Fibroblast of lung (primary cell): ENCODE measurements at places on chromosomes 16 and 17.

GRCh38 chr17:4186357-4186881 lies 43.4 kb downstream of the CYB5D2 start:
- DNase-seq = no peak

GRCh38 chr16:53068423-53068833 lies 13.6 kb downstream of the CHD9 start:
- no peak for DNase-seq

GRCh38 chr17:66810951-66811682 lies 23.8 kb upstream of the CACNG5 start:
- DNase-seq = no peak

GRCh38 chr16:86175816-86176215 lies 276.9 kb downstream of the IRF8 start:
- no peak for DNase-seq

DNA sequence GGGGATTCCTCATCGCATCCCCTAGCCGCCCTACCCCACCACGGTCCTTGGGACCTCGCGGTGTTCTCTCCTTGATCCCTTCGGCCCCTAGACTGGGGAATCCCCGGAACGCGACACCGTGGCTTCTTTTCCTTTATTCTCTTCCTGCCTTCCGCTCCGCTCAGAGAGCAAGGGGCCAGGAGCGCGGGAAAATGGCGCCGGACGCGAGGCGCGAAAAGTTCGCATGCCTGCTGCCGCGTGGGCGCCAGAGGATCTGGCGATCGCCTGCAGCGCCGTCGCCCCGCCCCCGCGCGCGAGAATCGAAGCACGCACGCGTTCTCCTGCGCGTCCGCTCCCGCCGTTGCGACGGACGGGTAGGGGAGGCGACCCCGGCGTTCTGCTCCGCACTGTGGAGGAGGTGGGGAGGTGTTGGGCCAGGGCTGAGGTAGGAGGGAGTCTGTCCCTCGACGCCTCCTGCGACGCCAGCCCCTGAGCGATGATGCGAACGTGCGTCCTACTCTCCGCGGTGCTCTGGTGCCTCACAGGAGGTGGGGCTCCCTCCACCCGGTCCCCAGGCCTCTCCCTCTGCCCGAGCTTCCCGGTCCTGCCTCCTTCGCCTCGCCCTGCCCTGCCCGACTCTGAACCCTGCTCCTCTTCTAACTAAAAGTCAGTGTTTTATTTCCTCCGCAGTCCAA lies at the start of gene ZPBP2:
TSS of gene ZPBP2 (plus strand) at position 323 of the 674 bp plus-strand sequence. CDS start at position 476, 153 bp downstream.
- DNase-seq = no peak

- no peak for DNase-seq
These were observed 28.9 kb downstream of the TMEM11 start for GRCh38 chr17:21185061-21185460.

GRCh38 chr17:57234739-57235092 lies 21.6 kb upstream of the MSI2 start:
- DNase-seq = no peak

- no peak for DNase-seq
These were observed 22.4 kb downstream of the CMC2 start for GRCh38 chr16:80984124-80984892.

DNA sequence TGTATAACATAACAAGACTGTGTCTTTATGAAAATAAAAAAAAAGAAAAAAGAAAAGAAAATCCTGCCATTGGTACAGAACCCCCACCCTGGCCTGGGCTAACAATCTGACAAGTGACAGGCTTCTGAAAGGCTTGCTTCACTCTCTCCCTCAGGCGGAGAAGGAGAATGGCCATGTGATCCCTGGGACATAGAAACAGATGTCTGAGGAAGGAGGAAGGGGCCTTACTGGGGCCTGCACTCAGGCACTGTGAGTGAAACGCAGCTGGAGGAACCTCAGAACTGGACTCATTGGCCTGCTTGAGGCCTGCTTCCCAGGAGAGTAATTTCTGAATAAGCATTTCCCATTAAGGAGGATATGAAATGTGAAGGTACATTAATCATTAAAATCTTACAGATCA lies 17.5 kb downstream of the MAP3K14 start:
- peak; percentile 52 for DNase-seq

GRCh38 chr17:11742886-11743285 lies 144.6 kb downstream of the DNAH9 start:
- DNase-seq = no peak

DNA sequence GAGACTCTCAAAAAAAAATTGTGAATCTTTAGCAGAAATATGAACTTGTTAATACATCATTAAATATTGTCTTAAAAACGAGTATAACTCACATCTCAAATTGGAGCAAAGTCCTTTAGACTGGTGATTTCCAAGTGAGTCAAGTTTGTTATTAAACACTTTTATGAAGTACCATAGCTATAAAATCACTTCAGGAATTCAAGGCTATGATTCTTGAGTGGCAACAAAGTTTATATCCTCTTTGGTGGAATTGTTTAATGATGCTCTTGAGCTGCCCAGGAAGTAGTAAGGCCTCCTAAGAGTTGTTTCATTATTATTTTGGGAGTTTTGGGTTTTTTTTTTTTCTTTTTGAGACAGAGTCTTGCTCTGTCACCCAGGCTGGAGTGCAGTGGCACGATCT lies 16.7 kb upstream of the BLMH start:
- no peak for DNase-seq

- DNase-seq = peak; percentile 93
These were observed 75.8 kb upstream of the ZNF469 start for GRCh38 chr16:88306860-88307545.

DNA sequence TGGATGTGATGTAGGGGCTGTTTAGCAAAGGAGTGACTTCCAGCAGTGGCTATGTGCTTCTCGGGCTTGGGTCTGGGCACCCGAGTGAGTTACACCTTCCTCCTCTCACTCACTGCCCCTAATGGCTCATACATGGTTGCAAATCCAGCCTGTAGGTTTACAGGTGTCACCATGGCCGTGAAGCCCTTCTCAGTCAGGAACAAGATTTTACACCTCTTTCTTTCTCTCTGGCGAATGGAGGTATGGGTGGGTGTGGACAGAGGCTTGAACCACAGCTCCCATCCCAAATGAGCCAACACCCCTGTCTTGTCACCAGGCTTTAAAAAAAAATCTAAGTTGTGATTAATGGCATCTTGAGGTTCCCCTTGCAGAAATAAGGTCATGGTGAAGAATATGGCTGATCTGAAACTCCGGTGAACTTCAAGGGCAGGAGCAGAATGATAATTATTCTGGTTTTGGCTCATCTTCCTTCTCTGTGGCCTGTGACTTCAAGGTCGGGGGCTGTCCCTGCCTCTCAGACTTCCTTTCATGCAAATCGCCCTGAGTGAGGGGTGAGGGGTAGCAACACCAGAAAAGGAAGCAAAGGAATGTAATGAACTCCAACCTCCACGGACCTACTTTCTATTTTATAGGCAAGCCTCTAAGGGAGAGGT lies 331.2 kb downstream of the MAF start:
- DNase-seq = no peak

DNA sequence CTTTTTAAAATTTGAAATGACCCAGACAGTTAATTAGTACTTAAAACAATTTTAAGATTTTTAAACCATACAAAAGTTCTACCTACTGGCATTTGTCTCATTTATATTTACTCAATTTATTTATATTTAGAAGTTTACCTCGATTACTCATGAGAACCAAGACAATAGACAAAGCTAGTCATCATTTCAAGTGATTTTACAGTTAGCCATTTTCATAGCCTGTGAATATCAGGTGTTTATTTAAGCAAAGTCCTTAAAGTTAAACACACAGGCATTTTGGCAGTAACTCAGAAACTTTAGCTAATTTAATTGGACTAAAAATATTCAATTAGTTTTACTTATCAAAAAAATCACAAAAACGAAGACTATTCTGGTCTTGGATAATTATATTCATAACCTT lies 101.6 kb upstream of the KIF2B start:
- DNase-seq = peak; percentile 49

GRCh38 chr17:77535892-77536291 lies 395.1 kb downstream of the SEC14L1 start:
- no peak for DNase-seq

DNA sequence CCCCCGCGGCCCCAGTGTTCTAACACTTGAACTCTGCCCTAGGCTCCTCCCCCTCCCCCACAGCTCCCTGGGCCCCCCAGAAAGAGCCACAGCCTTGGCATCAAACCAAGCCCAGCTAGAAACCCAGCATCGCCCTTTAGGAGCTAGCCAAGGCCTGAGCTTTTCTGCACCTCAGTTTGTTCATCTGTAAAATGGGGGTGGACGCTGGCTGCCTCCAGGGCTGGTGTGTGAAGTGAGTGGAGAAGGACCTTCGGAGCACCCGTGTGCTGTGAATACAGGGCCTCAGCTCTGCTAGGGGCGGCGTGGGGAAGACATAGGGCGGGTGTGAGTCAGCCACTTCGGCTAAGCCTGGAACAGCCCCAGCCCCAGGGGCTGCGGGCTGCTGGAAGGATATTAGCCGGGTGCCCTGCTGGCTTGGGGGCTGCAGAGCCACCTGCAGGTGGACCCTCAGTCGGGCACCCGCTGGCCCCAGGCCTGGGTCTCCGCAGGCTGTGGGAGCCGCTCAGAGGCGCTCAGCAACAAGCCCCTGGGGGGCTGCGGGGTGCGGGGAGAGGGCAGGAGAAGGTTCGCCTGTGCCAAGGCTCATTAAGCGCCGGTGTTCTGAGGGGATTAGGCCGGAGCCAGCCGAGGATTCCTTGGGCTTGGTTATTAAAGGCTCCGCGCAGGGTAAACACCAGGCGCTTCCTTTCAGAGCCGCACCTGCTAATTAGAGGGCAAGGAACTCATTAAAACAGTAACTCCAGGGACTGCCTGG lies 217.0 kb upstream of the CIBAR2 start:
- peak; percentile 70 for DNase-seq

GRCh38 chr17:7017827-7018200 lies 5.0 kb upstream of the BCL6B start:
- no peak for DNase-seq

- no peak for DNase-seq
These were observed 2.8 kb upstream of the DNAI2 start for GRCh38 chr17:74271281-74271680.

DNA sequence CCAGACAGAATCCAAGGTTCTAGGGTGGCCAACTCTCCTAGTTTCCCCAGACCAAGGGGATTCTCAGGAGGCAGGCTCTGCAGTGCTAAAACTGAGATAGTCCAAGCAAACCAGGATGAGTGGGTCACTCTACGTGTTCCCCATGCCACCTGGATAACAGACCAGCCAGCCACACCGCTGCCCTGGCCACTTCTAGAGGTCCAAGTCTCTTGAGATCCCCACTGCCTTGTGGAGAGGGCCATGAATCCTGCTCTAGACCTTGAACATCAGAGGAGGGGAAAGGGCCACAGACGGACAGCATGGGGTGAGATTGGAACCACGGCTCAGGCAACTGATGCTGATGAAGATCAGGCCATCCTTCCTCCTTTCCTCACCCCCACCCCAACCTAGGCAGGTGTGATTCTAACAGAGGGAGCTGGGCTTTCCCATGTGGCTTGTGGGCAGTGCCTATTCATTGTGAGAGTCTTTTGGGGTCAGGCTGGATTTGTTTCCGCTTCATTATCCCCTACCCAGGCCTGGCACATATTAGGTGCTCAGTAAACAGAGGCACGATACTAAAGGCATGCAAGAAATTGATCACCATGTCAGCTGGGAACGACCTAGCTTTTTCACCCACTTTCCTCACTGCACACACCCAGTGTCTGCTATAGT lies 16.8 kb upstream of the TVP23A start:
- DNase-seq = no peak

DNA sequence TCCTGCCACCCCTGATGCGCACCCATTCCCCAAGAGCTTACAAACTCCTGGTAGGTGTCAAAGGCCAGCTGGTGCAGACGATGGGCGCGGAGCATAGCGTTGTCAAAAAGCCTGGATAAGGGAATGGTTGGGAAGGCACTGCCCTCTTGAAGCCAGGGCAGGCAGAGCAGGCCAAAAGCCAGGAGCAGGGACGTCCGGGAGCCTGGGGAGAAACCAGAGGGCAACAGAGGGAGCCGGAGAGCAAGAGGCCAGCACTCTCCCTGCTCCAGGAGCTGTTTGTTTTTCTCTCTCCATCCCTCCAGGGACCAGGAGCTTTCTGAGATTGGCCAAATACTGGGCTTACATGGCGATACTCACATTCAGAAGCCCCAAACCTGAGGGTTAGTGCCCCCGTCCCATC lies 334 bp downstream of the GH1 start:
- no peak for DNase-seq

DNA sequence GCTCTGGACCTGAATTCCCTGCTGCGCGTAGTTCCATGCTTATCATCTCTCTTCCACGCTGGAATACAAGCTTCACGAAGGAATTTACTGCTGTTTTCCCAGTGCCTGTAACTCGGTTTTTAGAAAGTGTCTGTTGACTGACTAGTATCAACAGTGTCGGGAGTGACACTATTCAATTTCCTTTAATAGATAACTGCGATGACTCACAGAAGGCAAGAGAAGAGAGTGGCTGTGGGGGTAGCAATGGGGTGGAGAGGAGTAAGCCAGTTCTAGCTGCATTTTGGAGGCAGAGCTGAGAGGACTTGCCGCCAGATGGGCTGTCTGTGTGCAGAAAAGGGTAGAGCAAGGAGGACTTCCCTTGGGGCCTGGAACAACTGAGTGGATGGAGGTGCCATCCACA lies 25.2 kb downstream of the B4GALNT2 start:
- no peak for DNase-seq

DNA sequence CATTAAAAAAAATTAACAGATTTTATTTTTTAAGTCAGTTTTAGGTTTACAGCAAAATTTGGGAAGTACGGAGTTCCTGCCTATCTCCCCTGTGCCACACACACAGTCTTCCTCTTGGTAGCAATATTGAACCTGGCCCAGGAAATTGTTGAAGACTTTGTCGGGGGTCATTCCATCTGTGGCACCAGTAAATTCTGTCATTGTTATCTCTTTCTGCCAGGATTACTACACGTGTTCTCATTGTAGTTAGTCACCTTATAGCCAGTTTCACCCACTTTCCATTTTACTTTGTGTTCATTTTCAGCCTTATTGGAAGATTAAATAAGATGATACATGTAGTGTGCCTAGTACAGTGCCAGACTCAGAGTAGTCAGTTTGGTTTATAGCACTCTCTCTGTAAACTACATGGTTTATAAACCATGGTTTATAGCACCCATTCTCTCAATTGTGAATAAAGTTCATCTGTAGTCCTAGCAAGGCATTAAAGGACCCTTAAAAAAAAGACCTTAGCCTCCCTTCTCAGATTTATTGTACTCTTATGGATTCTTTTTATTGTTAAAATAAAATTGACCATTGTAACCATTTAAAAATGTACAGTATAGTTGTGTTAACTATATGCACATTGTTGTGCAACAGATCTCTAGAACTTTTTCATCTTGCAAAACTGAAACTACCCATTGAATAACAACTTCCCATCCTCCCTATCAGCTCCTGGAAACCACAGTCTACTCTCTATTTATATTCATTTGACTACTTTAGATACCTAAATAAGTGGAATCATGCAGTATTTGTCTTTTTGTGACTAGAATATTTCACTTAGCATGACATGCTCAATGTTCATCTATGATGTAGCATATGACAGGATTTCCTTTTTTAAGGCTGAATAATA lies 36.1 kb downstream of the NLK start:
- no peak for DNase-seq

- DNase-seq = no peak
These were observed 460 bp downstream of the ELOB start for GRCh38 chr16:2776500-2777139.
